ENCODE measurements at places on chromosomes 3 and 15.

DNA sequence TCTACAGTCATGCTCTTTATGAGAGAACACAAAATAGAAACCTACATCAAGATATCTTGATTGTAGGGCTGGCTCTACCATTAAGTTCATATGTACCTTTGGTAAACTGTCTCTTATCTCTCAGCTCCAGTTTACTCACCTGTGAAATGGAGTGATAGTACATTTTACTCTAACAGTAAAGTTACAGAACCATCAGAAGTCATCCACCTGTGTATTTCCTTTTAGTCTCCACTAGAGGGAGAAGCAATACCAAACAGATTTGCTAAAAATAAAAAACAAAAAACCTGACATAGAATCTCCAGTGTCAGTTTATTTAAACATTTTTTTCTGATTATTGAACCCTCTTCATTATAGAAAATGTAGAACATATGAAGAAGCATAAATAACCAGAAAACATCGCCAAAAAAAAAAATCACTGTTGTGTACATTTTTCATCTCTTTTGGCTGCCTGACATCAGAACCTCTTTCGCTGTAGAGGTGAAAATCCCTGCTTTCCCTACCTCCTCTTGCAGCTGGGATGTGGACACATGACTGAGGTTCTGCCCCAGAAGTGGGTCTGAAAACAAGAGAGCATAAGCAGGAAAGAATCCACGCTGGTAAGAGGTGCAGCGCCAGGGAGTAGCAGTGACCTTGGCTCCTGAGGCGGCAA, 48.7 kb upstream of the WDR72 start:
- no peak for DNase-seq

DNA sequence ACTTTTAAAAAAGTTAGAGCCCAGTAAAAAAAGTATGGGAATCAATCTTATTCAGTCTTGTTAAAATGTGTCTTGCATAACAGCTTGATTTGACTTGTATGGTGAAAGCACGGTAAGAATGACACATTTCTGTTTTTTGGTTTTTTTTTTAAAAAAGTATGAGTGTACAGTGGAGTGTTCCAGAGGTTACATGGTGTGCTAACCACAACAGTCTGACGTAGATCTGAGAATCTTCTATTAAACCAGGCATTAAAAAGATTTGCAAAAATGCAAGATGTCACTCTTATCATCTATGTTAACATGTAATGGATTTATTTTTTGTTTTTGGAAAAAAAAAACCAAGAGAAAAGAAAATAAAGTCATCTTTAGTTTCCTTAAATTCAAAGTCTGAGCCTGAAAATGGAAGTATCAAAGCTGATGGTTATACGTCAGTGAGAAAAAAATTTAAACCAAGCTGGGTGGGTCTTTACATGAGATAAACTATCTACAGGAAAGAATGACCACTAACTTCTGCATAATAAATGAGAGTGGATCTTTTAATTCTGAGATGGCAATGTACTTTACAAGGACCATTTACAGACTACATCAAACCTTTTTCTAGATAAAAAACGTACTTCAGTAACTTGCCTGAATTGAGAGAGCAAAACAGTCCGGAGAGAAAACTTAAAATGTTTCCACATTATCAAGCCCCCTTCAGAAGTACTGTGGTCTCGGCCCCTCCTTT, 1.6 kb downstream of the GABPB1 start:
- DNase-seq, result peak; percentile 97

GRCh38 chr3:113241292-113242095, 30.1 kb downstream of the BOC start:
- DNase-seq, result peak; percentile 61

DNA sequence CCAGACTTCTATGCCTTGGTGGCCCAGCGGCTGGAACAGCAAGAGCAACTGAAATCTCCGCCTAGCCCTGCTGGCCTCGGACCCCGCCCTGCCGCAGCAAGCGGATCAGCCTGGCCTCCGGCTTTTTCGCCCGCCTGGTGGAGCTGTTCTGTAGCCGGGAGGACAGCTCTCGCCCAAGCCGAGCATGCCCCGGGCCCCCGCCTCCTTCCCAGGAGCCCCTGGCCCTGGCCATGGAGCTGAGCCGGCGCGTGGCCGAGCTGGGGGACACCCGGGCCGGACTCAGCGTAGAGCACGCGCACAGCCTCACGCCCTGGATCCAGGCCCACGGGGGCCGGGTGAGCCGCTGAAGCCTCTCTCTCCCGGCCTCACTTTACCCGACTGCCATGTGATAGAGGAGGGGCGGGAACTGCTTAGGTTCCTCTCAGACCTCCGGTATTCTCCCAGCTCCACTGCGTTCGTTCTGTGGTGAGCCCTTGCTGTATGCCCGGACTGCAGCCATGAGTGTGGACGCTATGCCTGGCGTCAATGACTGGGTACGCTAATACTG, 24.1 kb upstream of the MRPL3 start:
- peak; percentile 39 for DNase-seq

- peak; percentile 2 for DNase-seq
Measured at GRCh38 chr15:83504365-83504764, 57.2 kb downstream of the SH3GL3 start.

DNA sequence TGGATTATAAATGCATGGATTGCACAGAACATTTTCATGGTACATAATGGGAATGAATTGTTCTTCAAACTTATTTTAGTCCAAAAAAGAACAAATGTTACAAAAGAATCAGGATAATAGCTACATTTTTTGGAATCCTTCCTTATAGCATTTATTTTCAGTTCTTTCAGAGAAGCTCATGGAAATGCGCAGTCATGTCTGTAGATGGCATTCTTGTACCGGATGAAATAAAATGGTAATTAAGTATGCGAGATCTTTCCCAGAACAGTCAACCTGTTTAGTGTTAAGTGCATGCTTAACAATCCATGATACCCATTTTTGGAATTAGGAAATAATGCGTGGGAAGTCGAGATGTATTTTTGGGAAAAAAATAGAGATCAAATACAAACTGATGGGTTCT, 38.2 kb upstream of the GOLGA8B start:
- DNase-seq, result peak; percentile 39

GRCh38 chr3:52153389-52154096, 680 bp downstream of the POC1A start:
- DNase-seq, result peak; percentile 8

- DNase-seq, result no peak
Measured at GRCh38 chr15:65020419-65020818, 9.0 kb downstream of the MTFMT start.

DNA sequence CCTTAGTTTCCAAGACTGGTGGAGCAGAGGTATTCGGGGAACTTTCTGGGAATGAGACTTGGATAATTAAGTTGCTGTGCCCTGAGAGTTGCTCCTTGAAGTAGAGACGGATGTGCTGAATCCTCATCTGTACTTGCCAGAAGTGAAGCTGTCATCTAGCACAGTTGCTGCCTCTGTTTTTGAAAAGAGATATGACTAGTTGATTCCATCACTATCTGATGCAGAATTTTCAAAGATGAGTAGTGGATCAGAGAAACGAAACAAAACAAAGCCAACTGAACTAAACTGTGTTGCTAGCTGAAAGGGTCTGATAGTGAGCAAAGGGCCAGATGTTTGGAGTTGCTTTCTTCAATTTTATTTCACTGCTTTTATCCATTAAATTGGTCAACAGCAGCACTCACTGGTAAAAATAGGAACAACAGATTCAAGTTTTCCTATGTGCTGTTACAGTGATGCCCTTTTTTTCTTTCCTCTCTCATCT, 52.7 kb downstream of the MITF start:
- peak; percentile 81 for DNase-seq

DNA sequence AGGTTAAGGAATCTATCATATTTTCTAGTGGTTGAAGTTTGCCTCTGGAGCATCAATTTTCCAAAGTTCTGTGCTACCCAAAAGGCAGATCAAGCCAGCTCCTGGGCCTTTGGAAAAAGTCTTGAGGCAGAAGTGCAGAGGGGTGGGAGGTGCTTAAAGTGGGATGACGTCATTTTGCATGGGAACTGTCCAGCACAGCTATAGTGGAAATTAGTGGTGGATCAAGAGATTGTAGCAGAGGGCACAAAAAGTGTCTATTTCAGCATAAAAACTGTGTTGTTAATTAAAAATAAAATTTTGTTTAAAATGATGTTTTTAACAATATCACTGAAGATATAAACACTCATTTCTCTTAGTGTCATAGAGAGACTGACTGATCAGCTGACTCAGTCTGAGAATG, 221.9 kb downstream of the LRRN1 start:
- no peak for DNase-seq

GRCh38 chr3:35739181-35739809, 100.0 kb downstream of the ARPP21 start:
- DNase-seq, result no peak

DNA sequence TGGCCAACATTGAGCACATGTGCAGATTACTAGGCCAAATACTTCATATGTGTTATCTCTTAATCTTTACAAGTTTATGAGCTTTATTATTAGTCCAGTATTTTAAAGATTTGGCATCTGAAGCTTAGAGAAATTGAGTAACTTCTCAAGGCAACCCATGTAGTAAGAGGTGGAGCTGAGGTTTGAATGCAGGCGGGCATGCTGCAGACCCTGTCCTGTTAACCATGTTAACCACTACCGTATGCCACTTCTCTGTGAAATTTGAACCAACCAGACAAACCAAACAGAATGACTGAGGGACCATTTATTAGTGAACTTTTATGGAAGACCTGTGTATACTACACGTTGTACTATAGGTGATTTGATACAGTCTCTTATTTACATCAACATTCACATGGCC, 49.7 kb downstream of the MEF2A start:
- DNase-seq, result no peak

DNA sequence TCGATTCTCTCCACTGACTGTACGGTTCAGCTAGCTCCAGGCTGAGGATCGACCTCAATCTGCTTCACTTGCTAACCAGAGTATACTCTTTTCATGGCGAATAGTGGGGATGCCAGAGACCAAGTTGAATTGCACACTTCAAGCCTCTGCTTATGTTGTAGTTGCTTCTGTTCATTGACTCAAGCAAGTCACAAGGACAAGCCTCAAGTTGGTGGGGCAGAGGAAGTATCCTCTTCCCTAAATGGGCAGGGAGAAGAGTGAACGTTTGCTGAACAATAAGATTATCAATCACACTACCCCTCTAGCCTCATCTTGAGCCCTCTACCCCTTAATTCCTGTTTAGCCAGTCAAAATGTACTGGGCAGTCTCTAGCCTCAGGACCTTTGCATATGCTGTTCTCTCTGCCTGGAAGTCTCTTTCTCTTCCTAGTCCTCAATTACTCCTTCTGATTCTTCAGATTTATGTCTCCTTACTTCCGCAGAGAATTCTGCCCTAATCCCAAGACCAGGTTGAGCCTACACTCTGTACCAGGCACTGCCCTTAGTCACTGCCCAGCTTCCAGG, 390.4 kb upstream of the PROK2 start:
- DNase-seq, result peak; percentile 8

- no peak for DNase-seq
Measured at GRCh38 chr3:147370349-147370748, 36.0 kb downstream of the ZIC4 start.

GRCh38 chr3:186464424-186465093, 79.6 kb downstream of the CRYGS start:
- no peak for DNase-seq

- DNase-seq, result peak; percentile 65
Measured at GRCh38 chr3:151156618-151157216, 46.3 kb downstream of the GPR171 start.

GRCh38 chr3:123568875-123569274, 16.0 kb downstream of the HACD2 start:
- DNase-seq, result peak; percentile 58

Data from amniotic epithelial cell (primary cell).